ENCODE measurements at places on chromosomes 11 and 22. TPM values are rescaled to one million over a fixed set of nuclear protein-coding genes. Genes with fewer than 3 reads are reported as not detected.

Gene POLA2
- polyA plus RNA-seq = 13.0 TPM

Gene FBLN1
- polyA plus RNA-seq = not detected

Gene RAB39A
- polyA plus RNA-seq = 0.69 TPM

Gene OR5B12
- polyA plus RNA-seq = not detected

Gene CRYBB3
- not detected for polyA plus RNA-seq

Gene CDCA5
- 2.0 TPM for polyA plus RNA-seq

Gene CCDC188
- not detected for polyA plus RNA-seq

Gene NNMT
- not detected for polyA plus RNA-seq
